ENCODE measurements at places on chromosomes 13 and 19.

- no peak for DNase-seq
Observed at GRCh38 chr13:101267656-101268055, 148.7 kb downstream of the NALCN start.

DNA sequence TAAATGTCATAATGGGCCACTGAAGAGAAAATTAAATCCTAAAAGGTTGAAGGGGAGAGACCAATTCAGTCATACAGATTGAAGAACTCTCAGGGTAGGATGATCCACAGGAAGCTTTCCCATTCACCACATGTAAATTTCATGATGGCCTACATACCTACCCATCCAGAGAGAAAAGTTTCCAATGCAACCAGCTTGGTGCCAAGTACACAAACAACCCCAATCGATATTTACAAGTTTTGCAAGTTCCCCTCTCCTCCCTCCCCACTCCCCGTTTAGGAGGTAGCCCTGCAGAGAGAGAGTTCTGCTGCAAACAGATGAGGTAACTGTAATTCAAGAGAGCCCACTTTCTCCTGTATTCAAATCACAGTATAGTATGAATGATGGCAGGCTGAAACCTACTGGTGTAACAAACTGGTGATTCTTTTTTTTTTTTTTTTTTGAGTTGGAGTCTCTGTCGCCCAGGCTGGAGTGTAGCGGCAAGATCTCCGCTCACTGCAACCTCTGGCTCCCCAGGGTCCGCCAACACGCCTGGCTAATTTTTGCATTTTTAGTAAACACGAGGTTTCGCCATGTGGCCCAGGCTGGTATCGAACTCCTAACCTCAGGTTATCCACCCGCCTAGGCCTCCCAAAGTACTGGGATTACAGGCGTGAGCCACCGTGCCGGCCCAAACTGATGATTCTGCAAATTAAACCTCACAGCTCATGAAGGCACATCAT, 14.4 kb downstream of the FOXO1 start:
- DNase-seq: no peak

DNA sequence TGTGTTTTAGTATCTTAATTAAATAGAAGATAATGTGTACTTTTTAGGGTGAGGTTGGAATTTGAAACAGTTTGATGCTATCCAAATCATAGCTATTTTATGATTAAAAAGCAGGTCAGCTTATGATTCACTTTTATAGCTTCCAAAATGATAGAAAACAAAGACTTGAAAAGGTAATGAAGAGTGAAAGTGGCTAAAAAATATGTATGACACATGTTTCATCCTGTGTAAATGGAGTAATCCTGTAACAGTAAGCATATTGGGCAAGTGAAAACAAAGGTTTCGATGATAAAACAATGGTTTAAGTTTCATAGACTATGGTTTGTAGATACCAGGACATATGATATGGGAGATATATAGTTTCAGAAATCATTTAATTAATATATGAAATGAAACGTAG, 456.2 kb downstream of the PCDH20 start:
- DNase-seq: no peak

DNA sequence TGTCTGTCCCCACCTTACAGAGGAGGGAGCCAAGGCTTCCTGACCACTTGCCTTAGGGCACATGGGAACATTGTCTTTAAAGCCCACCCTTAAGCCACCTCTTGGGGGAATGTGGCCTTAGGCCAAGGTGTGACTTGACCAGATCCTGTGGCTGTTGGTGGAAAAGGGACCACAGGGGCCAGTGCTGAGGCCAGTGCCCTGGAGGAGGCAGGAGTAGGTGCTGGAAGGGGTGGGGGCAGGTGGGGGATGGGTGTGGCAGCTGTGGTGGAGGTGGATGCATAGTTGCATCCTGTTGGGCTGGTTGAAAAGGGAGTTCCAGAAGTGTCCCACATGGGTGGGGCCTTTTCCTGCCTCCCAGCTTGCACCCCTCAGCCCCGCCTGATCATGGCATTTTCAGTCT, 44.8 kb downstream of the DNM2 start:
- DNase-seq: peak; percentile 40

- no peak for DNase-seq
Observed at GRCh38 chr13:28340272-28340793, 154.6 kb downstream of the FLT1 start.

- no peak for DNase-seq
Observed at GRCh38 chr13:74306496-74306895, 172.3 kb upstream of the KLF12 start.

DNA sequence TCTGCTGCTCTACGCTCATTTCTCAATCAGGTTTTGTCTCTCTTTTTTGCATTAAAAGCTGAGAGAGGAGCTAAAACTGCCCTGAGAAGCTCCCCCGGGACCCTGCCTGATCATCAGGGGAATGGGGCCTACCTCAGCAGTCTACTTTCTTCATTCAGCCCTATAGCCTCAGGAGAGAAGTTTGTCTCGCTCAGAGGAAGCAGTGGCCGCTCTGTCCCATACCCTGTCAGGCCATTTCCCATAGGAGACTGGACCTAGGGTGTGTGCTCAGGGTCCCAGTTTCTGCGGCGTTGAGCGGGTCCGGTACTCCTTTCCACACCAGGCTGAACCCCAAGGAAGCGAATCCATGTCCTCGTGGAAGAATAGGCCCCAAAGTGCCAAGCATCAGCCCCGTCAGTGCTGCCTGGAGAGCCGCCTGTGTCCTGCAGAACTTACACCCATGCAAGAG, 21.7 kb downstream of the UBE2L5 start:
- no peak for DNase-seq

DNA sequence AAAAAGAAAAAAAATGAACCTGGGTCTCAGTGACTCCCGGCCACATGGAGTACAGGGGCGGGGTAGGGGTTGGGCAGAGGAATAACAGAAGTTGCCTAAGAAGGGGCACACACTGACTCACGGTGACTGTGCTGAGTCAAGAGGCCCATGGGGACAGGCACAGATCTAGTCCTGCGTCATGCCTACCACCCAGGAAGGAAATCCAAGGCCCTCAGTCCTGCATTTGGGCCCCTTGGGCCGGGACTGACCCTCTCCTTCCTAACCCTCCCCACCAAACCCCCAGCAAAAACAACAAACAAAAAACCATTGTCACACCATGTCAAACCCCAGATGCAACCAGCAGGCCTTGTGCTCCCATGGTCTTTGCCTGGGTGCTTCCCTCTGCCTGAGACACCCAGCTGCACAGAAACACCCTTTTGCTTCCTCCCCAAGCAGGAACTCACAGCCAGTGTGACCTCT, 9.6 kb upstream of the NOTCH3 start:
- no peak for DNase-seq

- DNase-seq: no peak
Observed at GRCh38 chr19:33054623-33055022, 10.1 kb downstream of the RHPN2 start.

DNA sequence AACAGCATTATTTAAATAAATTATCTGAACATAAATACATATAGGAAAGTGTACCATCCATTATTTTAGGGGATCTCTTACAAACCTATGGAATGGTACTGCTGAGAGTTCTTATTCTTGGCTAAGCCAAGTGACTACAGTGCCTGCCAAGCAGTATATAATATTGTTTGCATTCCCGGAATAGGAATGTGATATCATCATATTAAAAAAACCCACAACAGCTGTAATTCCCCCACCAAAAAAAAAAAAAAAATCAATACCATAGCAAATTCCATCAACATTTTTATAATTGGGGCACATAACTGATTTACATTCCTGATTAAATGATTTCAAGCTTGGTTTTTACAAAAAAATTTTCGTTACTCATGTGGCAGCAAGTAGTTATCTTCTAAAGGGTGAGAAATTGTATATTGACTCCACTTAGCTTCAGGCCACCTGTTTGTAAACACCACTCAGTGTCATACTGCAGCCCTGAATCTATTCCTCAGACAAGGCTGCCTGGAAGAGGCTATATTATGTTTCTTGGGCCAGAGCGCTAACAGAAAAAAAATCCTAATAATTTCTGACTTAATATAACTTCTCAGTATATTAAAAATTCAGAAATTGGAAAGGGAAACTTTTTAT, 278.1 kb downstream of the DNAJC15 start:
- DNase-seq: no peak

DNA sequence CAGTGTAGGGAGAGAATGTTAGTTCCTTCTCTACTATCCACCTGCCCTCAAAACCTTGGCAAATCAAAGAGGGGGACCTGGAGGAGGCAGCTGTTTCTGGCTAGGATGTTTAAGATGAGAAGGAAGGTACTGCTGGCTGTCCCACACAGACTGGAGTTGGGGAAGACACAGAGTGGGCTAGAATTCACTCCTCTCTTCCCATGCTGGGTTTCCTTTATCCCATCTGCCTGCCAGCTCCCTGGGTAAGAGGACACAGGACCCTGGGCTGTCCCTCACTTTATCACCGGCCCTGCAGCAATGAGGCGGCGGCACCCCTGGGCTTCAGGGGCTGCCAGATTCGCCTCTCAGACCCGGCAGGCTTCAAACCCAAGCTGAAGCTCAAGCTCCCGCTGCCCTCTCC, 69.5 kb downstream of the KLF2 start:
- DNase-seq: no peak

DNA sequence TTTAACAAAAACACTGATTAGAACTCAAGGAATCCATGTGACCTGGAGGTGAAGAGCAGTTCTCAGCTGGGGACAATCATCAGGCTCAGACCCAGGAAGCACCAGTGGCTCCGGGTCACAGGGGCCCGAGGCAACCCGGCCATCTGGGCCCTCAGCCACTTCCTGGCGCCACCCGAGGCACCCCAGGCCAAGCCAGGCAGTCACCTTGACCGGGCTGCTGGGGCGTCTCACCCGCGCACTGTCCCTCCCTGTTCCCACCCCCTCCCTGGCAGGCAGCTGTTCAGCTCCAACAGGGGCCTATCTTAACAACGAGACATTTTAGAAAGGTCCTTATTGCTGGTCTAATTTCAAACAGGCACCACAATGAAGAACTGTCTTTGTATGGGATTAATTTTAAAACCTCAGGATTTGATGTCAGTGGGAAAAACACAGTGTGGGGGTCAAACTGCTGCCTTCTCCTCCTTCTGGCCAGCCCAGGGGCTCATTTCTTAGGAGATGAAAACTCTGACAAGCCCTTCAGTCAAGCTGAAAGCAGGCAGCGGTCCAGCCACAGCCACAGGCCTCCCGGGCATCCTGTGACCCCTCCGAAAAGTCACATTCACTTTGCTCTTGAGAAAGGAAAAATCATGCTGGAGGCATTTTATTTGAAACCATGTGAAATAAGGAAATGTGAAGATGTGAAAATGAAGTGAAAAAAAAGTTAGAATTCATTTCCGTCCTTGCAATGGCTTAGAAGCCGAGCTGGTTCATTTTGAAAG, 83.3 kb downstream of the KCTD15 start:
- DNase-seq: no peak

- DNase-seq: no peak
Observed at GRCh38 chr19:51607920-51608562, 22.2 kb downstream of the SIGLEC5 start.

DNA sequence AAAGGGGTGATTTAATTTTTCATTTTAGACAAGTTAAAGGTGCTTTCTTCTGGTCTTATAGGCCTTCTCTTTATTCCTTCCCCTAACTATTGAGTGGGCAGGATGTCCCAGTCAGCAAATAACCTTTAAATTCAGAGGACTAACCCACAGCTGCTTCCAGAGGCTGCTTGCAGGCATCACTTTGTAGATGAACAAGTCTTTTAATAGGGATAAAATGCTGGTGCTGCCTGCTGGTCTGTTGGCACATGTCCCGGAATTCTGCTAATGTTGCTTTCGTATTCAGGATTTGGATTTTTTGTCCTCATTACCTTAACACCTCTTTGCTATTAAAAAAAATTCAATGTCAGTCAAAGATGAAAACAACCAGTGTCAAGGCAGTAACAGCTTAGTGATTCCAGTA, 132.7 kb upstream of the KL start:
- DNase-seq: no peak

GRCh38 chr19:5927441-5927821, 13.4 kb downstream of the CAPS start:
- no peak for DNase-seq

DNA sequence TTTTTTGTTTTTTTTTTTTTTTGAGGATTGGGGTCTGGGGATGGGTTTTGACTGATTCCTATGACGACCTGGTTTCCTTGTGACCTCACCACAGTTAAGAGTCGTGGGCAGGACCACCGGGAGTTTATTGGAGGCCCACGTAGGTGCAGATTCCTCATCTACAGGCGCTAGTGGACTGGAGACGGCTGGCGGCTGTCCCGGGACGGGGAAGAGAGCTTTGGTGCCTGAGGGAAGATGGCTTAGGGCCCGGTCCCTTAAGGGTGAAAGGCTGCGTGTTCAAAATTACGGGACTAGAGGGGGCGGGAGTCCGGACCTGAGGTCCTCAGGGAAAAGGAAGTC, 682 bp upstream of the TEAD2 start:
- DNase-seq: no peak

DNA sequence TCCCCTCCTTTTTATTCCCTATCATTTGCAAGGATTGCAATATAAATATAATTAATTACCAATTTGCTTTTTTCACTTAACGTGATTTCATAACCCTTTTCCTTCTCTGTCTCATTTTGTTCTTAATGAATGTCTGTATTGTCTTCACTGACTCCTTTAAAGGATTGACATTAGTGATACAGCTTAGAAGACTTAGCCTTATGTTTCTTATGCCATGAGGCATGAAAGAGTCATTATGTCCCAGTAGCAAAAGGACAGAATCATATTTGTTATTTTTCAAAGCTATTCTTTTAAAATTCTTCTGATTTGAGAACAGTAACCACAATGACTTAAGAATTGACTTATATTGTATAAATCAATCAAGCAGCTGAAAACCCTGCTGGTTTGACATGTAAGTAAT, 26.2 kb downstream of the SLC10A2 start:
- DNase-seq: no peak

- DNase-seq: no peak
Observed at GRCh38 chr13:74015137-74015536, 119.1 kb downstream of the KLF12 start.

DNA sequence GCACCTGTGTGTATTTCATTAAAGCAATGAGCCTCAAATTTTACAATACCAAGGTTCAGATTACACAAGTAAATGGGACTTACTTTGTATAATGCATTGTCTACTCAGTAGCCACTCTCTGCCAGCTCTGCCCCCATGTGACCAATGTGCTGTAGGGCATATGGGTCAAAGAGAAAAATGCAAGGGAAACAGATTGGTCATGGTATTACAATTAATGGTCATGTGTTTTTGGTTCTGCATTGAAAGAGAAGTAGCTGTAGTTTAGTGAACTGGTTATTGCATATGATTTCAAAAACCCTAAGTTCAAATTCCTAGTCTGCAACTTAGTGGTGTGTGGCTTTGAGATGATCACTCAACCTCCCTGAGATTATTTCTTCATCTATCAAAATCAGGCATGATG, 545.4 kb downstream of the SUCLA2 start:
- no peak for DNase-seq

GRCh38 chr13:113485545-113485944, 5.0 kb downstream of the DCUN1D2 start:
- DNase-seq: no peak

All from T-cell (primary cell).